Hematopoietic multipotent progenitor cell treated with erythropoietin and hydrocortisone succinate and interleukin-3 and kit ligand, for 4 days (in vitro differentiated cells): ENCODE measurements at places on chromosomes 7 and 10.

DNA sequence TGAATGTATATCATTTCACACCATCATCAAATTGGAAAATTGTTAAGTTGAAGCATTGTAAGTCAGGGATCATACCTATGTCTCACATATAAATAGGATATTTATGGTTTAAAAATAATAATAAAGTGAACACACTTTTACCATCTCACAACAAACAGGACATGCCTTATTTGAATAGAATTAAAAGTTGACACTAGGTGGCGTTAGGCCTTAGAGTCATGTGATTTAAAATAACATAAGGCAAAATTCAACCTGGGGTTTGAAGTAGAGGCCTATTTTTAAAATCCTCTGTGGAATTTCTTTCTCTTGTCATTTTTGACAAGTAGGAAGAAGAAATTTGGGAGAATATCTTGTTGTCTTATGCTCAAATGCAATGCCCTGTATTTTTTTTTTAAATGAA lies 184.7 kb upstream of the PCDH15 start:
- peak; percentile 58 for DNase-seq

GRCh38 chr7:137717811-137718271 lies 128.9 kb downstream of the DGKI start:
- DNase-seq, result peak; percentile 3

- DNase-seq, result no peak
These were observed 21.8 kb downstream of the DHX32 start for GRCh38 chr10:125859128-125859817.

DNA sequence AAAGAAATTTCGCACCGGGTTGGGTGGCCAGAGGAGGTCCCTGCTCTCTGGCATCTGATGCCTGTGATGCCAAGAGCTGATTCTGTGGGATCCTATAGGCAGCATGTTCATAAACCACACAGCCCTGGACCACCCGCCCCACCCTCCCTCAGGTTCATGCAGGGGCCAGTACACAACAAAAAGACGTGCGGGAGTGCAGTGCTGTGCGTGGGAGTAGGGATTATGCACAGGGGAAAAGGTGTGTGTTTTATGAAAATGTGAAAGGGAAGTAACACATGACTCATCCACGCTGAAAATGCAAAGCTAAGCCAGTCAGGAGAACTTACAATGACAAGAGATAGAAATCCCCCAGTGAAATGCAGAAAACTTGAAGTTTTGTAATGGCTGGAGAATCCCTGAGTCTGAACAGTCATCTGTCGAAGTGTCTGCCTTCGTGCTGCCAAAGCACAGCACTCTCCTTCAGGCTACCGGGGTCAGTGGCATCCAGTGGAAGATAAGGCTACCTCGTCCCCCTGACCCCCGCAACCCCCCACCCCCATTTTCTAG lies 1.1 kb downstream of the KIAA1217 start:
- no peak for DNase-seq

- no peak for DNase-seq
These were observed 151.5 kb downstream of the JAZF1 start for GRCh38 chr7:28029051-28029450.

GRCh38 chr10:48452879-48453412 lies 146.5 kb downstream of the MAPK8 start:
- DNase-seq, result no peak

DNA sequence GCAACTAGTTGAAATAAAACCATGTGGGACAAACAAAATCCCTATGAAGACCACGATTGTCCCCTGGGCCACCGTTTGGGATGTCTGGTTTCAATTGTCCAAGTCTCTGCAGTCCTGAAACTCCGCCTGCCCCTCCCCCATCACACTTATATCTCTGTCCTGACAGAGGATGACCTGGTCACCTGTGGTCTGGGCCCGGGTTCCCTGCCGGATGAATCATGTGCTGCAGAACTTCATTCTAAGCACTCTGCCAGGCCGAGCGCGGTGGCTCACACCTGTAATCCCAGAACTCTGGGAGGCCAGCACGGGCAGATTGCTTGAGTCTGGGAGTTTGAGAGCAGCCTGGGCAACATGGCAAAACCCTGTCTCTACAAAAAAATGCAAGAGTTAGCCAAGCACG lies 91.1 kb downstream of the COL13A1 start:
- DNase-seq, result no peak

- DNase-seq, result peak; percentile 68
These were observed 32.0 kb upstream of the STRIP2 start for GRCh38 chr7:129401967-129402860.

DNA sequence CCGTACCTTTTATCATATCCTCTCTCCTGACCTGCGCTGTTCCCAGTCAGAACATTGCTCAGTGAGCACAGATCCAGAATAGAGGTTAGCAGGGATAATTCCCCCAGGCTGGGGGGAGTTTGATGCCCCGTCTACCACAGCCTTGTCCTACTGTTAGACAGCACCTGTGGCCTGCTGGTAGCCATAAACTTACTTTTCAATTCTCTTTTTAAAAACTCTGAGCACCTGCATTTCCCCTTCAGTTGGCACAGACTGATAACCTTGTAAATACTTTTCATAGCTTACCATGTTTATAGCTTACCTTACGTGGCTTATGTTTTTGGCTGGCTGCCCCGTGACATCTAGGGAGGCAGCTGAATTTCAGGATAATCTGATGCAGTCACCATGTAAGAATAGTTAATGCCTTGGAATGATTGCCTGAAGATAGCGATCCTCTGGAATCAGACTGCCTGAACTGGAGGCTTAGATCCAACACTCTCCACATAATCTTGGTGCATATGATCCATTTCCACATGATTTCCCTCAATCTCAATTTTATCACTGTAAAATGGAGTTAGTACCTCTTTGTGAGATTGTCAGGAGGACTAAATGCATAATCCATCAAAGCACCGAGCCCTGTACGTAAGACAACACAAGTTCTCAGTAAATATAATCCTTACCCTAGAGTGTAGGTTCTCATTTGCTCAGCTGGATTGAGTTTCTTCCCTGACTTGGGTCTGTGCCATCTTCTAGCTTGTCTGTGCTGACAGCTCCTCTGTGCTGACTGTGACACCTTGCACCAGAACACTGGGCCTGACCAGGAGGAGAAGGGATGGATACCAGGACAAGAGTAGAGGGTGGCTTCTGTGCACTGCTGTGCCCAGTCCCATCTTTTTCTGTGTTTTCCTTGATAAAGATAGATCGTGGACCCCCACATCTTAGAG lies 111.7 kb upstream of the GJD4 start:
- DNase-seq, result no peak
